Immature natural killer cell (primary cell): ENCODE measurements at places on chromosomes 13 and 19. TPM values are rescaled to one million over a fixed set of nuclear protein-coding genes. Genes with fewer than 3 reads are reported as not detected.

The CGB8 gene
- not detected for polyA plus RNA-seq

The NCCRP1 gene
- polyA plus RNA-seq = not detected

DNA sequence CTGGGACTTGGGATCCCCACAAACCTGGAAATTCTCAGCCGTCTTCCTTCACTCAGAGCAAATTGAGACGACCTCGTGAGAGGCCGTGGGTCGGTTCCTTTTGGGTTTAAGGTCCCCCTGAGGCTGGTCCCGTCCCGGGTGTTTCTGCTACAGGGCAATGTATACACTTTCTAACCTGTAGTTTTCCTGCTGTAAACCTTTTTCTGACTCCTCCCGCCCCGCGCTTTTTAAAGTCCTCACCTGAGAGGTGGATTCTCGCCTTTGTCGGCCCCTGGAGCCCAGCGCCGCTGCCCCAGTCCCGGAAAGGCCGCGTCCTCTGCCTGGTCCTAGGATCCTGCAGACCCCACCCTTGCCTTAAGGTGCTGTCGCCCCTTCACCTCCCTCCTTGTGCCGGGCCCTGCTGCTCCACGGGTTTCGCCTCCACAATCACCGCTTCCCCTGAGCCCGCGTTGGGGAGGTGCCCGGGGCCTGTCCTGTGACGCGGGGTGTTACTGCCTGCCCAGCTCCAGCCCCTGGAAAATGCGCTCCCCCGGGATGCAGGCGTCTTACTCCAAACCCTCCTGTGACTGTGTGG lies 391 bp downstream of the ZNF761 start:
- no peak for DNase-seq

DNA sequence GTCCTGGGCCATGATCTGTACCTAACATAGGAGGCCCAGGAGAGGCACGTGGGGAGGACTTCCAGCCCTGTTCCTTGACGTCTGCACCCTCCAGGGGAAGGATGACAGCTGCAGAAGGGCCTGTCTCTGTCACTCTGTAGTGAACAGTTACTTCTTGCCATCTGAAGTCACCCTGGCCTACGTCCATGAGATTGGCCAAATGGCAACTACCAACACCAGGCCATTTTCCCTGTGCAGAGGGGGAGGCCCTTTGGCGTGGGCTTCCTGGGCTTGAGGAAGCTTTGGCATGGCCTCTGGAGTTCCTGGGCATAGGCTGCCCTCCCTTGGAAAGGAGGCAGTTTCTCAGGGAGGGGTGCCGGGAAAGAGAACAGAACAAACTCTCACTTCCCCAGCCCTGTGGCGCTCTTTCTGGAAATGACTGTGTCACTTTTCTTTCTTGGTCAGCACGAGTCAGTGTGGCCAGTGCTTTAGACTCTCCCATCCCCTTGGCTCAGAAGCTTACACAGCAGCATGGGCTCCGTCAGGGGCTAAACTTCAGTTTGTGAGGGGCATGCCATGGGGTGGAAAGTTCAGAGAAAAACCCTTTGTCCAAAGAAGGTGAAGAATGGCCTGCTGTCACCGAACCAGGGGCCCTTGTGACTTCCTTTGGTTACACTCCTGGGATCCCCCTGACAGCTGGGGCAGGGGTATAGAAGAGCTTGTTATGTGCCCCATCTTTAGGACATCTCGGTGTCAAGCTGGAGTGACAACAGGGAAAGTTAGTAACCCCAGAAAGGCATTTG lies 5.3 kb downstream of the CARM1 start:
- no peak for DNase-seq

The ZSCAN1 gene
- not detected for polyA plus RNA-seq

The IGFL1 gene
- not detected for polyA plus RNA-seq

The ZNF573 gene
- polyA plus RNA-seq = 8.5 TPM

GRCh38 chr13:106680796-106681472 lies 113.0 kb upstream of the ARGLU1 start:
- no peak for DNase-seq

GRCh38 chr19:46744005-46744691 lies 1.7 kb upstream of the FKRP start:
- DNase-seq = no peak

DNA sequence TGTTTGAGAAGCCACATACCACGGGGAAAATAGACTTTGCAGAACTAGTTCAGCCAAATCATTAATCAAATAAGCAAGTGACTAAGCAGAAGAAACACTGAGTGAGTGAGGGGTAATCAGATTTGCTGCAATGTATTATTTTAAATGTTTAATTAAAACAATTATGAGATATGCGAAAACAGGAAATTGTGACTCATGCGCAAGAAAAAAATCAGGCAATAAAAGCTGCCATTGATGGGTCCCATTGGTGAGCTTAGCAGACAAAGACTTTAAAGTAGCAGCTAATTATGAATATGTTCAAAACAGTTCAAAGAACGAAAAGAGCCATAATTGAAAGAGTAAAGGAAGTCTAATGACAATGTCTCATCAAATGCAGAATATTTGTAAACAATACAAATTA lies 644.1 kb downstream of the GPC5 start:
- DNase-seq = no peak

The ZSCAN18 gene
- polyA plus RNA-seq = 23.5 TPM

The CBY2 gene
- polyA plus RNA-seq = not detected

DNA sequence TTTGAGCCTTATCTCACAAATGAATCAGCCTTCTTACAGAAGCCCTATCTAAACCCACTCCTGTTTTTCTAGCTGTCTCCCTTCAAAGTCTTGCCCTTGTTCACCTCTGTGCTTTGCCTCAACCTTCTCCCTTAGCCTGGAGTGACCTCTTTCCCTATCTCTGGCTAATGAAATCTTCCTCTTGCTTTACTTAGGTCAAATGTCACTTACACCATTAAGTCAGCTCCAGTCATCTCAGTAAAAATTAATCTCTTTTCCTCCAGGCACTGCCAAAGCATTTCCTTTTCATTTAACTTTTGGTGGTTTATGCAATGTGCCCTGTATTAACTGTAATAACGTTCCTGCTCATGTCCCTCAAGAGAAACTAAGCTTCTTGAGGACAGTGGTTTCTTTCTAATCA lies 596.5 kb upstream of the MIR17HG start:
- no peak for DNase-seq

- DNase-seq = no peak
These were observed 11.2 kb downstream of the NOP53 start for GRCh38 chr19:47756627-47756929.

The ODAD3 gene
- not detected for polyA plus RNA-seq

GRCh38 chr19:53865918-53866864 lies 1.5 kb upstream of the MYADM start:
- DNase-seq = peak; percentile 83

DNA sequence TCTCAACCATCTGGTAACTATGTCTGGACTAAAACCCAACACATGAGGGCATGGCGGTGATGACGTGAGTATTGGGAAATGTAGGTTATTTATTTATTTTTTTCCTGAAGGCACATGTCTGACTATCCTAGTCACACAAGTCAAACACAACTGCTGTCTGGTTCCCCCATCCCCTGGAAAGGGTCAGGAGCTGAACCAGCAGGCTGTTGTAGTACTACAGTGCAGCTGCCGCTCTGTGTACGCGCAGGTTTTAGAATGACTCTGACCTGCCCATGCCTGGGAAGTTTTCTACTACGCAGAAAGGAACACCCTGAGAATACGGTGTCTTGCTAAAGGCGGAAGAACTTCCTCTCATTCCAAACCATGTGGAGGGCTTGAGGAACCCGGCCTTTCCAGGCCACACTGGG lies 1.2 kb downstream of the SLC7A1 start:
- DNase-seq = no peak

The ZNF568 gene
- 15.4 TPM for polyA plus RNA-seq

The FAM32A gene
- polyA plus RNA-seq = 179 TPM

DNA sequence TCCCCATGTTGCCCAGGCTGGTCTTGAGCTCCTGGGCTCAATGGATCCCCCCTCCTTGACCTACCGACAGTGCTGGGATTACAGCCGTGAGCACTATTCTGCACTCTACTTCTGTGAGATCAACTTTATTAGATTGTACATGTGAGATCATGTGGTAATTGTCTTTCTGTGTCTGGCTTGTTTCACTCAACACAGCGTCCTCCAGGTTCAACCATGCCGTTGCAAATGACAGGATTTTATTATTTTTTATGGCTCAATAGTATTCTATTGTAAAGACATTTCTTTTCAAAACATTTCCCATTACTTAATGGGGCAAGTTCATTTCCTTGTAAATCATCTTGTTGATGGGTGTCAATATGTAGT lies 1.5 kb upstream of the OBI1 start:
- no peak for DNase-seq

The TTC9B gene
- not detected for polyA plus RNA-seq

DNA sequence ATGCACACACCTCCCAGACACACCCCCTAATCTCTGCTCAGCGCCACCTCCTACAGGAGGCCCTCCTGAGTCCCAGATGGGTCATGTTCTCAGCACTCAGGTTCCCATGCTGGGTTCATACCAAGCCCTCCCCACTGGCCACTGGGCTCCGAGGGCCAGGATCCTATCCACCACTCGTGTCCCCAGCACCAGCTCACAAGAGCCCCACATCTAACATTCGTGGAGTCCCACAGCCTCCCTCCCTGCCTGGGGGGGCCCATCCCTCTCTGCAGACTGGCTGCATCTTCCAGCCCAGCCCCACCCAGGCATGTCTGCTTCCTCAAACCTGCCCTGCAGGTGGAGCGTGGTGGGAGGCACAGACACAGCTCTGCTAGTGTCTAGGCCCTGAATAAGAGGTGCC lies 227.4 kb downstream of the TUBA3C start:
- no peak for DNase-seq

DNA sequence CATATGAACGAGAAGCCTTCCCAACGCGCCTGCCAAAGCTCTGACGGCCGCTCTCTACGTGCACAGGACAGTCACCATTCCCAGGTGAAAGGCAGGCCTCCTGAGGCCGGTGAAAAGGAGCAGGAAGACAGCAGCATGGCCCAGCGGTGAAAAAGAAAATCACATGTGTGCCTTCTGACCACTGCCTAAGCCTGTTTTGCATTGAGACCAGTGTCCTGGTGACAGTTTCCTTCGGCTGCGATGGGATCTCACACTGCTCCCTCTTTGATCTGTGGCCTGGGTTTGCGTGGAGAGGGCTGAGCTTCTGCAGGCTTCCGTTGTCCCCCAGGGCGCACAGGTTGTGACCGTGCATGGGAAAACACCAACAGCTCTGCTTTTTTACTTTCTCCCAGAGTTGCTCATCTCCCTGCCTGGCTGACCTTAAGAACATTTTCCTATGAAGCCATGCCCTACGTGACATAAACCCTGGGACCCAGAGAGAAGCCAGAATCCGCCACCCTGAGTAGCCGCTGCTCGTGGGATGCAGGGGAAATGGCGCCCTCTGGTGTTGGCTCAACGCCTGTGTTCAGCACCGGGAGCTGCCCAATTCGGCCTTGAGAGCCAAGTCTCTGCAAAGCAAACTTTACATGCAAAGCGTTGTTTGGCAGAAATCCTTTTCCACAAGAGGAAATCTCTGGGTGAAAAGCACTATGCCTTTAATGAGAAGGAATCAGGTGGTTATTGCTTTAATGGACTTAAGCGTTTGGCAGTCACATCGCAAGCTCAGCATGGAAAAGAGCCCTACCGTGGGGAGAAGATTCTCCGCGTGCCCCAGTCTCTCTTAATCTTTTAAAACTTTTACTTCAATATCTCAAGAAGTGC lies 112.2 kb upstream of the GPR12 start:
- peak; percentile 25 for DNase-seq

- no peak for DNase-seq
These were observed 90.1 kb upstream of the ABCC4 start for GRCh38 chr13:95391362-95391761.

- no peak for DNase-seq
These were observed 237.8 kb downstream of the TUBA3C start for GRCh38 chr13:18943721-18944391.

GRCh38 chr19:5903056-5903623 lies 450 bp downstream of the NDUFA11 start:
- no peak for DNase-seq

The C13orf46 gene
- 0.07 TPM for polyA plus RNA-seq

DNA sequence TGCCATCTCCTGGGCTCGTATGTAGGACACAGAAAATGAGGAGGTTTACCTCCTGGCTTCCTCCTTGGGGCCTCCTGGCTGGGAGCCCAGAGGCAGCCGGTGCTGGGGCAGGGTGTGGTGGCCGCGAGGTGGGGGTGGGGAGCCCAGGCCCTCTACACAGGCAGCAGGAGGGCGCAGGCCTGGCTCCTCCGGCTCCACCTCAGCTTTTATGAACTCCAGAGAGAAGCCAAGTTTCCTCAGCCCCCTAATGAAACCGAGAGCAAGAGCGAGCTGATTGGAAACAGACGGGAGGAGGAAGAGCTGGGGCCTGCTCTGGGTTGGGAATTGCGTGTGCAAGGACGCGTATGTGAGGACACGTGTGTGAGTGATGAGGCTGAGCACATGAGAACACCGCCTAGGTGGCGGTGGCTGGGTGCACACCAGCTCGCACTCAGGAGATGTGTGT lies 23.1 kb downstream of the LYL1 start:
- DNase-seq = no peak

DNA sequence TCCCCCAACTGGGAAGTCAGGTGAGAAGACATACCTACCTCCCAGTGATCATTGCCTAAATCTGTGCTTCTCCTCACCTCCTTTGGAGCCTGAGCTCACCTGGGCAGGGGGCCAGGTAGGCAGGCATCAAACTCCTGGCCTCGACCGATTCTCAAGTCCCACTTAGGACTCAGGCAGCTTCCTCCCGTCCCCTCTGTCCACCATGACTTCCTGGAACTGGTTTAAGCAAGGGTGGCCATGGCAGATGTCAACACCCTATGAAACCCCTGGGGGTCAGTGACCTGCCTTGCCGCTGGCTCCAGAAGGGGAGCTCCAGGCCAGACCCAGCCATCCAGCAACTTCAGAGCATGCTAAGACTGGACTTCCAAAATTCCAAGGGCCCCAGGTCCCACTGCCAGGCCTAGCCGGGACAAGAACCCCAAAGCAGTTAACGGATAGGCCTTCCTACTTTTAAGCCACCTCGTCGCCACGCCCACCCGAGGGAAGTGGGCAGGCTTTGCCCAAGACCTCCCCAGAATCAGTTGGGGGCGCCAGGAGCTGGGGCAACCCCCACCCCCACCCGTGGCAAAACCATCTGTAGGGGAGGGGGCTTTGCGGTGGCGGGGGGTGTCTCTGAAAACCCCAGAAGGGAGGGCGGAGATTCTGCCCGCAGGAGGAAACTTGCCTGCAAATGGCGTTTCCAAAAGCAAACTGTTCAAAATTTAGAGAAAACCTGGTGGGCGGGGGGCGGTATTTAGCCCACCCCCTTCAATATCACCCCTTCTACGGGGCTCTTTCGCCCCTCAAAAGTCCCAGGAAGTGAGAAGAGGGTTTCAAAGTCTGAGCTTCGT lies 657 bp downstream of the PLIN3 start:
- peak; percentile 35 for DNase-seq
